NCI-H2107 (cell line): ENCODE measurements at places on chromosomes 1 and 21.

- DNase-seq: no peak
Measured at GRCh38 chr21:44461005-44461404, 5.7 kb downstream of the LRRC3 start.

DNA sequence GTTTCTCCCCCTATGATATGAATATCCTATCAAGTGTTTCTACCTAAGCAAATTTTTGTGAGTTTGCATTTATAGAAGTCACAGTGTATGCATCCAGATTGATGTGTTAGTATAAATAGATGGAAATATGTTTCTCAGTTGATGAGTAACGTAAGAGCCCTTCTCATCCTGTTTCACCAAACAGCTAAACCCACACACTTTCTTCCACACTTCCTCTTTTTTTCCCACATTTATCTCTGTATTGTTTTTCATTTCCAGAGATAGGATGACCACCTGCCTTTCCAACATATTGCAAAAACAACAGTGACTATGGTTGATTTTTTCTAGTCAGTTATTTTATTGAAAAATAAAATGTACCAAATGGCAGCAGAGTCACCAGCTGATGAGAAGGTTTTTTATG is 490.1 kb downstream of the NEGR1 start:
- DNase-seq: no peak

GRCh38 chr1:51445351-51446090 is 73.5 kb downstream of the EPS15 start:
- peak; percentile 3 for DNase-seq

GRCh38 chr1:159881622-159882526 is 18.1 kb downstream of the CFAP45 start:
- peak; percentile 71 for DNase-seq

DNA sequence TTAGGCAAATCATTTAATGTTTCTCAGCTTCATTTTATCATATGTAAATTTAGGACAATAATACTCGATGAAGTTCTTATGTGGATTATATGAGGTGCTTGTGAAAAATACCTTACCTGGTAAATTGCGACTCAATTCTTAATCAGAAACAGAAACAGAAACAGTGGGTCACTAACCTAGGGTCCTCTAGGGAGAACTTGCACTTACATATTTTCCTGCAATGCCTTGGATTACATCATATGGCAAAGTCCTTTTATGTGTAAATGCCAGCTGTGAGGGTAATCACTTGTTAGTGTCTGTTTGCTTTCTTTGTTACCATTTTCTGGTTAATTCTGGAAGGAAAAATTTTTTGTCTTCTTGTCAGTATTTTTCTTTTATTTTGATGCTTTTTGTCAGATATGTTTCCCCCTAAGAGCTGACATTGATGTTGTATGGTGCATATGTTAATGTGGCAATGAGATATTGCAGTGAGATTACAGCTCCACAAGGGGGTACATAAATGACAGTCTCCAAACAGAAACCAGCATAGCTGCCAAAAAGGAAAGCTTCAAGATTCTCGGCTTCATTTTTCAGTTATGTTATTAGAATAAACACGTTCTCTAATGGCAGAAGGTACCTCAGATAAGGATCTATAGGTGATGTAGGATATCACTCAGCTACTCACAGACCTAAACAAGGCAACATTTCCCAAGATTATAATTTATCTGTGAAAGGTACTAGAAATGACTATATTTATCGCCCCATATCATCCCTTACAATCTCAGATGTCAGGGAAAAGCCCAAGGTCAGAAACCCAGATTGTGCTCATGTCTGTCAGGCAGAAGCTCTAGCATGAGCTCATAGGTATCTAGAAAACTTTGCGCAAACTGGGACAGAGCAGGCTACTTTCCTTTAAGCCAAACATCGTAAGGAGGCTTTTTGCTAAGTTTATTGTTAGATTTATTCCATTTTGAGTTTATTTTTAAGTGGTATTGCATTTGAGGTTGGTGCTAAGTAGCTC is 119.9 kb downstream of the FASLG start:
- no peak for DNase-seq

DNA sequence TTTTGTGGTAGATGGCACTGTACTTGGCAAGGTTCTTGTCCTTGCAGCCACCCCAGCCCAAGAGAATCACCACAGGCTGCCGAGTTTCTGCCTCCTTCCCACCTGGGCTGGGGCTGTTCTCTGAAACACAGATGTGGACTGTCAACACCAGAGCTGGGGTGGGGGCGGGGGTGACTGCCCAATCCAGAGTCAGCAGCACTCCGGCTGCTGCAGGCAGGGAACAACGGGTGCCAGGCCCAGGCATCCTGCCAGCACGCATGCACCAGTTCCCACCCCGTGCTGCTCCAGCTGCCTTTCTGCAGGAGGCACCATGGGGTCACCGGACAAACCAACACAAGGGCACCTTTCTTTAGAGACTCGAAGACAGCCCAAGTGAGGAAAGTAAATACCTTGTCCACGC is 14.1 kb downstream of the TMEM53 start:
- peak; percentile 63 for DNase-seq

DNA sequence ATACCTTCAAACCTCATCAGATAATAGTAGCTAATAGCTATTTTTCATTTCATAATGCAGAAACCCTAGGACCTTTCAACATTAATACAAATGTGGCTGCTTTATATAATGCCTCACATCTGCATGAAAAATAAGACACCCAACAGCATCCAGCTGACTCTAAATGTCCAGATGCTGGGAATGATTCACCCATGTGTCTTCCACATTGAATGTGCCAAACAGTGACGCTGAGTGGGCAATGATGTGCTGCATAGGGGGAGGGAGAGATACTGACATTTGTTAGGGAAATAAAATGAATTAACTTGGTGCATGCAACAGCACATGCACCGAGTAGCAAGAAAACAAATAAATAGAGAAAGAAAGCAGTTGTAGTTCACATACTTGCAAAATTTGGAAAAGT is 199.3 kb downstream of the DSCAM start:
- DNase-seq: no peak

DNA sequence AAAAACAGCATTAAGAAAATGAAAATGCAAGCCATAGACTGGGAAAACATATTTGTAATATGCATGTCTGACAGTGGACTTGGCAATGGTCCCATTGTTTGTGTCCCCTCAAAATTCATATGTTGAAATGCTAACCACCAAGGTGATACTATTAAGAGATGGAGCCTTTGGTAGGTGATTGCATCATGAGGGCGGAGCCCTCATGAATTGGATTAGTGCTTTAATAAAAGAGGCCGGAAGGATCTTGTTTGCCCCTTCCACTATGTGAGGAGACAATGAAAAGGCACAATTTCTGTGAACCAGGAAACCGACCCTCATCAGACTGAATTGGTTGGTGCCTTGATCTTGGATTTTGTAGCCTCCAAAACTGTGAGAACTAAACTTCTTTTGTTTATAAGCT is 232.3 kb downstream of the GPR52 start:
- no peak for DNase-seq

GRCh38 chr1:162903246-162903645 is 42.3 kb upstream of the CCDC190 start:
- no peak for DNase-seq

DNA sequence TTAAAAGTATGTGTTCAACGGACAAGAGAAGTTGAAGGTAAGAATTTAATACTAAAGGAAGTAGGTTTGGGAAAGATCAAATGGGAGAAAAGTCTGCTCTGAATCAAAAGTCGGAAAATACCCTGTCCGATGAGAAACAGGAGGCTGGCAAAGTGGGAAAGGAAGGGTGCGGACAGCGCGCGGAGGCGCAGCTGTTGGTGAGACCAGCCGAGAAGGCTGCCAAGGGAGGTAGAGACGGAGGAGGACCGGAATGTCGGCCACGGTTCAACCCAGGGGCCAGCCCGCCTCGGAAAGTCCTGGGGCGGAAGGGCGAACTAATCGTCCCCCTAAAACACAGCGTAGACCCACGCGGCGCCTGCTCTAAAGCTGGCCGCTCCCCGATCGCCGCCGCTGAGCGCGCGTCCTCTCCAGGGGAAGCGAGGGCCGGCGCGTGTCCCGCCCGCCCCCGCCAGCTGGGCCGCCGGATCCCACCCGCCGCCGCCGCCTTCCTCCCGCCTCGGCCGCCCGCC is 639 bp upstream of the SPATA1 start:
- peak; percentile 39 for DNase-seq

DNA sequence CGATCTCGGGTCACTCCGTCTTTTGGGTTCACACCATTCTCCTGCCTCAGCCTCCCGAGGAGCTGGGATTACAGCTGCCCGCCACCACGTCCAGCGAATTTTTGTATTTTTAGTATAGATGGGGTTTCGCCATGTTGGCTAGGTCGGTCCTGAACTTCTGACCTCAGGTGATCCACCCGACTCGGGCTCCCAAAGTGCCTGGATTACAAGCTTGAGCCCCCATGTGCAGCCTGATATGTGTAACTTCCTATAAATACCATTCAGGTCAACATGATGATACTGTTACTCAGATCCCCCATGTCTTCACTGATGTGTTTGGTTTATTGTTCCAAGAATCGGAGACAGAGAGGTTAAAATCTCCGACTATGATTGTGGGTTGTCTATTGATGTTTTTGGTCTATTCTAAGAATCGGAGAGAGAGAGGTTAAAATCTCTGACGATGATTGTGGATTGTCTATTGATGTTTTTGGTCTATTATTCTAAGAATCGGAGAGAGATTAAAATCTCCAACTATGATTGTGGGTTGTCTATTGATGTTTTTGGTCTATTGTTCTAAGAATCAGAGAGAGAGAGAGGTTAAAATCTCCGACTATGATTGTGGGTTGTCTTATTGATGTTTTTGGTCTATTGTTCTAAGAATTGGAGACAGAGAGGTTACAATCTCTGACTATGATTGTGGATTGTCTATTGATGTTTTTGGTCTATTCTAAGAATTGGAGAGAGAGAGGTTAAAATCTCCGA is 17.0 kb downstream of the C1orf159 start:
- no peak for DNase-seq

- no peak for DNase-seq
Measured at GRCh38 chr1:75074831-75075395, 59.3 kb upstream of the LHX8 start.

DNA sequence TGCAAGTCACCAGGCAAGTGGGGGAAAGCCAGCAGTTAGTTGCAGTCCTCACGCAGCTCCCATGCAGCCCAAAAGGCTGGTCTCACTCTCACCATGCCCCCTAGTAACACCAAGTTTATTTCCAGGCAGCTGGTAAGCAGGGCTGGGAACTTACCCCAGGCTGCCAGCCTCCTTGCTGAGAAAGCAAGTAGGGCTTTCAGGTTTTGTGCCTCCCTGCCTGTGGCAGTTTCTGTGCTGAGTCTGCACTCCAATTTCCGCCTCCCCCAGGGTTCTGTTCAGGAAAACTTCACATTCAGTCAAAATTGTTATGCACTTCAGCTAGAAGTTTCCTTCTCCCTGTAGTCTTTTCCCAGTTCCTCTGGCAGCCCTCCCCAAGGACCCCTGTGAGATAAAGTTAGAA is 102.0 kb upstream of the SGIP1 start:
- DNase-seq: no peak

DNA sequence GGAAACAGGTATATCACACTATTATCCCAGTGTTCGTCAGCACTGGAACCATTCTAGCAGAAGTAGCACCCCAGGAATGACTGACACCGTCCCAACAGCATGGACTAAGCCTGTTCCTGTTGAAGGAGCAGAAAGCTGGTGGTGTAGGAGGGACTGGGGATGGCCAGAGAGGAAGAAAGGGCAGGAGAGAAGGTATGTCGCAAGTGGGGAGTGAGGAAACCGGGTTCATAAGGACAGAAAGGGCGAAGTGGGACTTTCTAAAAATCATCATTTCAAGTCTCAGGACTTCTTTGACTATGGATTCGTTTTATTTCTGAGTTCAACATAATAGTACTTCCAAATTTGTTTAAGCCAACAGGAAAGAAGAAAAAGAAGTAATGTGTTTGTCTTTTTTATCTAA is 19.7 kb upstream of the MX1 start:
- DNase-seq: no peak

GRCh38 chr1:207935166-207935583 is 24.2 kb upstream of the CD34 start:
- no peak for DNase-seq

- DNase-seq: no peak
Measured at GRCh38 chr1:241101622-241102021, 255.4 kb downstream of the RGS7 start.

- DNase-seq: no peak
Measured at GRCh38 chr1:180854001-180854400, 58.7 kb upstream of the KIAA1614 start.

DNA sequence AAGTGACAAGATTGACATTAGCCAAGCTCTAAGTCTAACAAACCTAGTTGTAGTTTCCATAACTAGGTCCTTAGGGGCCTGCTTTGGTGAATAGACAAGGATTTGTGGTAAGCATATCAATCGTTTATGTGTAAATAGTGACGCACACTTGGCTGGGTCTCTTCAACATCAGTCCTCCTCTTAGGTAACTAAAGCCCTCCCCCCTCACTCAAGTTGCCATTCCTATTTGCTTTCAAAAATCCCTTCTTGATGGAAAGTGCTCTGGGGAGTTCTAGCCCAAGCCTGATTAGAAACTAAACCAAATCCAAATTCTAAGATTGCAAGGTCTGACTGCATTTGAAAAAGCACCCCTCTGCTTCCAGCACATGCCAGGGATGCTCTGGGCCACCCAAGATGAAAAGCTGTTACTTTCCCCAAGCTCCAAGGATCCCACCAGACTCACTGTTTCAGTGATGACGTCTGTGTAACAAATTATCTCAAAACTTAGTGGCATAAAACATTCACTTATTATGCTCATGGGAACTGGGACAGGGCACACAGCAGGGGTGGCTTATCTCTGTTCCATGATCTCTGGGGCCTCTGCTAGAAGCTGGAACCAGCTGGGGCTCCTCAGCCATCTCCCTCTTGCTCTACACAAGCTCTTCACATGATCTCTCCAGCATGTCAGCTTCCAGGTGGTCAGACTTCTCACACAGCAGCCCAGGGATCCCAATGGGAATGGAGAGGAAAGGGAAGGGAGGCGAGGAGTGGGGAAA is 74.1 kb downstream of the RRAGC start:
- DNase-seq: no peak

DNA sequence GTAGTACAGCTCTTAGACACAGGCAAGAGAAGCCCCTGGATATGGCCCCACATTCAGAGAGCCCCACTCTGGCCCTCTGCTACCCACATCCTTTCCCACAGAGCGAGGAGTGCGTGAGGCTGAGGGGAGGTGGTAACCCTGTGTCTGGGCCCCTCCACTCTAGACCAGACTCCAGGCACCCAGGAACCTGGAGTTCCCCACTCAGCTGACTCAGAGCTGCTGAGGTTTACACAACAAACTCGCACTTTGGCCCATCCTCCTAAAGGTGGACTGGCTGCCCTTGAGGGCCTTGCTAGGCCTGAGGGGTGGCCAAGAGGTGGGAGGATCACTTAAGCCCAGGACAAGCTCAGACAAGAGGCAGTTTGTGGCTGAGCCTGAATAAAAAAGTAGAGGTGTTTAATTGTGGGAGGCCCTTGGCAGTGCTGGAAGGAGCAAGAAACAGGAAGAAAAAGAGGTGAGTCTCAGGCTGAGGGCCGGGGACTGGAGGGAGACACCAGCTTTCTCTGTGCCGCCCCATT is 10.7 kb downstream of the MR1 start:
- no peak for DNase-seq

DNA sequence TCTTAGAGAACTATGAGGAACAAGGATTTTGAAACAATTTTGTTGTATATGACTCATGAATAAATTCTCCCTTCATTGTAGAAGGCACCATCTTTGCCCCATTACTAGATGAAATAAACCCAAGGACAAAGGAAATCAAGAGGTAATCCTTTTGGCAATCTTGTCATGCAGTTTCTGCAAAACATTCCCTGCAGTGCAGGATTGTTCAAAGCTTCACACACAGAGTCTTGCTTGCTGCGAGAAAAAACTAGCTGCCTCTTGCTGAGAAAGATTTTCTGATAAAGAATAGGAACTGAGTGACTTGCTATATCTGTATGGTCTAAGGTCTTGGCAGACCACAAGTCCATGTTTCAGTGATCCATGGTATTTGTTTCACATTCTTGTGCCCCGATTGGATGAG is 657.4 kb upstream of the ADGRL4 start:
- no peak for DNase-seq
